ENCODE measurements at places on chromosomes 11 and 22.

GRCh38 chr11:94837317-94837716 is 69.2 kb downstream of the AMOTL1 start:
- DNase-seq: no peak

- no peak for DNase-seq
Measured at GRCh38 chr22:47047321-47048122, 285.1 kb downstream of the TBC1D22A start.

DNA sequence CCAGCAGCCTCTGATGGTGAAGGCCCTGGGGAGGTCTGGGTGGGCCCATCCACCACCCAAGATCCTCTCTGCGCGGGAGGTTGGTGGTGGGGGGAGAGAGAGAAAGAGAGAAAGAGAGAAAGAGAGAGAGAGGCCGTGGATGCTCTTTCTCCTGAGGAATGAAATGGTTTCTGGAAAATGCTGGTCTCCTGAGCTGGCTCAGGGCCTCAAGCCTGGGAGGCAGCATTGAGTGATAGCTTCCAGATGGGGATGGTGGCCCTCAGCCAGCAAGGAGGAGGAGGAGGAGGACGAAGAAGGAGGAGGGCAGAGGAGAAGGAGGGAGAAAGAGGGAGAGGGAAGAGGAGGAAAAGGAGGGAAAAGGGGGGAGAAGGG is 4.6 kb downstream of the TSPAN32 start:
- DNase-seq: no peak

DNA sequence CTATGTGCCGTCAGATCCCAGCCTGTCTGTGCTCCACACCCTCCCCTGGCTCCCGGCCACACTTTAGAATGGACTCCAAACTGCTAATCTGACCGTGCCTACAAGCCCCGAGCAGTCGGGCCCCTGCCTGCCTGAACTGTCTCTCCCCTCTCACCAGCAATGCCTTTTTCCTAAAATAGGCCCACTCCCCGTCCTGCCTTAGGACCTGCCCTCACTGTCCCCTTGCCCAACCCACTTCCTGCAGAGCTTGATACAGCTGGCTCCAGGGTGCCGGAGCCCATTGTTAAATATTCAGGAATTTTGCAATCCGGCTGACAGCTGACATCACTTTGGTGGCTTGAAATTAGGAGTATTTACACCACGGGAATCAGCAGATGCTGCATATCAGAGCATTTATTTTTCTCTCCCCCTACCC is 21.4 kb downstream of the MN1 start:
- DNase-seq: no peak

DNA sequence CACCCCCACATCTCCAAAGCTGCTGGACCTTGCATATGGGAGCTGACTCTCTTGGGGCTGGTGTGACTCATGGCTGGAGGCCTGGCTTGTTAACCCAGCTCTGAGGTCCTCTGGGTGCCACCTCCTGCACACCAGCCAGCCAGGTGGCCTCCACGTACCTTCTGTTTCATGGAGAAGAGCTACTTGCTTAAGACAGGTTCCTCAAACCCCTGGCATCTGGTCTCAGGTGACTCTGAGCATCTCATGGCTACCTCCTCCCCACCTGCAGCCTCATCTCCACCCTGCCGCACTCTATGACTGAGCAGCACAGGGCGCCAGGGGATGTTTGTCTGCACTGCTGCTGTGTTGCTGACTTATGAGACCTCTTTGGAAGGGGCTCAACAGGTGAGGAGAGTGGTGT is 55.7 kb downstream of the BCR start:
- DNase-seq: no peak

DNA sequence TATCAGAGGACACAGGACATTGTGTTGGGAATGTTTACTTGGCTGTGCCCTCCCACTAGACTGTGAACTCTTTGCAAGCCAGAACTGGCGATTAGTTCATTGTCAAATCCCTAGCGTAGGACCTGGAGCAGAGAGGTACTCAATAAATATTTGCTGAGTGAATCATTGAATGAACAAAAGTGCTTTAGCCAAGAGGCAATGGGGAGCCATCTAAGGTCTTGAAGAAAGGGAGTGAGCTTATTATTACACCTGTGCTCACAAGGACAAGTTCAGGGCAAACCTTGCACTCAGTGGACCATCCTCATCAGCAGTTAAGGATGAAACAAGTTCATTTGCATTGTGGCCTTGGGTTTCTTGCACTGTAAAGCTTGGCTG is 1.1 kb upstream of the RASSF10 start:
- no peak for DNase-seq
